EL (cell line): ENCODE measurements at places on chromosomes 1 and 21.
A peak's percentile ranks its signal among the peaks of the same experiment; 100 is the strongest.

GRCh38 chr1:42931911-42932422 lies 26.7 kb downstream of the SLC2A1 start:
- DNase-seq = no peak

DNA sequence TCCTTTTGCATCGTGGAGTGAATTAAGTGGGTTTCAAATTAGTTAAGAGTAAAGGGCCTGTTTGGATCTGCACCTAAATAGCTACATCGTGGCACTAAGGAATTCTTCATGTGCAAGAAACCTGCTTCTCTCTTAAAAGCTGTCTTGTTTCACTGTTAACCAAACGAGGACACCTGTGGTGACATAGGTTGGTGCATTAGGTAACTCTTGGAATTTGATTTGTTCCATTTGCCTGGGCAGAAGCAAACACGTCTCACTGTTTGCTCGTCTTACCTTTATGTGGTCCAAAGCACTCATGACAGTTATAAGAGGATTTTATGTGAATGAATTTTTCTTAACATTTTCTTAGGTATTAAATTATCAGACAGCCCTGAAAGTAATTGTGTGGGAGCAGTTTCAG lies 60.9 kb downstream of the PRDM2 start:
- DNase-seq = no peak

DNA sequence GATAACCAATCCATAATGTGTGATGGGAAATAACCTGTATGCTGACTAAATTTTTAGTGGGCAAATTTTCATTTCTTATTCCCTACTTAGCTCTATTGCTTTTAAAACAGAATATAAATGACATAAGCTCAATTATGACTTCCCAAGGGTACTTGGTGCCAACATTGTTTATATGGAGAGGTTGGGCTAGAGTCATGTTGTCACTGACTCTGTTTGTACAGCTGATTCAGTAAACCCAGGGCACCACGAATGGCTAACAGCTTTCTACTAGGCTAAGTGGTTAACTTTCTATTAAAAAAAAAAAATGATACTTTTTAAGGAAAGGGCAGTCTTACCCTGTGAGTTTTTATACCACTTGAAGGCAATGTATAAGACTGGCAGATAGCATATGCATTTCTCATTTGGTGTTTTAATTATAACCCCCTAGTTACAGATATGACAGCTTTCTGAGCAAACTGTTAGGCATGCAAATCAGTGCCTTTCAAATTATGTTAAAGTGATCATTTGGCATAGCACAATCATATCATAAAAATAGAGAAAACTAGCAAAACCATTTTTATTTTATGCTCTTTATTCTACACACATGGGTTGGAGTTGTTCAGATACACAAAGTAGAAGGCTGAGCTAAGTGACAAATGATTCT lies 147.1 kb downstream of the DNM3 start:
- DNase-seq = no peak

DNA sequence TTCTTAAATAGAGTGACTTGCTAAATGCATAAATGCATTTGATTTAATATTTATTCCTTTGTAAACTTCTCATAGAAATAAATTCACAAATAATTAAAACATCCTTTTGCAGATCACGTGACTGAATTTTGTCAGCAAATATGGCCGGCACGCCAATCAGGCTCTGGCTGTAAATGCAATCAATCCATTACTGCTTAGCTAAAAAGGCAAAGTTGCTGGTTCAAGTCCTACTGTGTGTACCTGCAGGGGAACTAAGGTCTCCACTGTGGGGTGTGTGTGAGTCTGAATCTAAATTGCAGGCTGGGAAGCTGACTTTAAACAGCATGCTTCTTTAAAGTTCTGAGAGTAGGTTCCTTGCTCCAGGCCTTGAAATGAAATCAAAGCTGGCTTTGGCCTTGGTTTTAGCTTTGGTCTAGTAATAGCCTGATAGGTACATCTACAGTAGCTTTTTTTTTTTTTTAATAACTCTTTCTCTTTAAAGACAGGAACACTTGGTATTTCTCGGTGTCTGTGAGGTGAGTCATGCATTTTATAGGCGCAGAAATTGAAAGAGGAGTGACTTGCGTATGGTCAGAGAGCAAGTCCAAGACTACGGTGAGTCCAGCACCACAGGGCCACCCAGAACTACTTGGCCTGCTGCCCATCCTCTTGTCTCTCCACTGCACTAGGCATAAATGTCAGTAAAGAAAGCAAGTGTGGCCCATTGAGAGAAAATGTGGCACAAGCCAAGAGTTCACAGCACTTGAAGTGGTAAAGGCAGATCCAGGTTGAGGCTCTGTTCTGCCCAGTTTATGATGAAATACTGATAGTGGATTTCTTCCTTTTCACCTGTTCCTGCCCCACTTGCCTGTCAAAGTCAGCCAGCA lies 36.2 kb upstream of the LYST start:
- DNase-seq = peak; percentile 90

DNA sequence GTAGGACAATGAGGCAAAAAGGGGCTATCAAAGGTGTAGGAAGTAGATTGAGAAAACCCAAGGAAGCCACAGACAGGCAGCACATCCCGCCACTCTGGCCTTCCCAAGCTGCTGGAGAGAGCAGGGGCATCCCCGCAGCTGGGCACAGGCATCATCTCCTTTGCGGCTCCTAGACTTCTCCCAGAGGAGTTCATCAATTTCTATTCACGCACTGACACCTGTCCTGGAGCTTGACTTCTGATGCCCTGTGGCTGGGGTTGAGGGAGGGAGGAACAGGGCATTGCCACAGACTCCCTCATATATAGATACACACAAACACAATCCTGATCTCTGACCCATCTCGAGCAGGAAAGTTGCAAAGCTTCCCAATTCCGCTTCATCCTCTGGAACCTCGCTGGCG lies 1.9 kb upstream of the TFAP2E start:
- DNase-seq = no peak

GRCh38 chr1:96002969-96003964 lies 718.3 kb upstream of the PTBP2 start:
- DNase-seq = no peak

DNA sequence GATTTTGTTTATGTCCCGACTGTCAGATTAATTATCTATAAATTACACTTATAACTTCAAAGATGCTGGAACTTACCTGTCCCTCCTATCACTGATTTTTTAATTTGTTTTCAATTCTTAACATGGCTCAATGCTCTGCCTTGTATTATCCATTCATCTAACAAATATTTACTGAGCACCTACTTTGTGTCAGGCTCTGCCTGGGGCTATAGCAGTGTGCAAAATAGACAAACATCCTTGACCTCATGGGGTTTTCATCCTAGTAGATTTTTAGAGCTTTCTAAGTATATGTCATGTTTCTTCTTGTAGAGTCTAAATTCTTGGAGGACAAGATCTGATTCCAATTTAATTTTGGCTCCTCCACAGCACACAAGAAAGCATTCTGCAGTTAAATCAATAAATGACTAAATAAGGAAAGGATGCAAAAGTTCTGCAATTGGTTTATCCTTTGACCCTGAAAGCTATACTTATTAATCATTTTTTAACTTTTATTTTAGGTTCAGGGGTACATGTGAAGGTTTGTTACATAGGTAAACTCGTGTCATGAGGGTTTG lies 10.8 kb upstream of the SMYD2 start:
- DNase-seq = peak; percentile 35
